Thyroid gland (tissue), 4 donors: ENCODE measurements at places on chromosomes 5 and 9. TPM values are rescaled to one million over a fixed set of nuclear protein-coding genes. Genes with fewer than 3 reads are reported as not detected.

PLPP7 gene
- total RNA-seq = 2.8 TPM

IER5L gene
- total RNA-seq = 11.2 TPM

SPATA24 gene
- 6.5 TPM for total RNA-seq

DNA sequence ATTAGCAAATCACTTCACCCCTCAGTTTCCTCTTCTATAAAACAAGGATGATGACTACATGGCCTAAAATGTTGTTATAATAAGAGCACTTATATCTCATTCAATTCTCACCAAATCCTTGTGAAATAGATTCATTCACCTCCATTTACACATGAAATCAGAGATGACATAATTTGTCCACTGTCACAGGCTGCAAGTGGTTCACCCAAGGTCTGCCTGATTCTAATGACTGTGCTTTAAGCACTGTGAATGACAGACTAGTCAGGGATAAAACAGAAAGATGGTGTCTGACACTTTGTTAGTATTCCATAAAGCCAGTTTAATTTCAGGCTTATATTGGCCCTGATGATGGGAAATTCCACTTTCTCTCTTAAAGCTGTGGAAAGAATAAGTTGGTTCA is 209.5 kb downstream of the MAPKAP1 start:
- H3K36me3 ChIP-seq = no peaks in the 10 kb centered on the region
- H3K27ac ChIP-seq = no peak overlapping the region
- no peaks in the 10 kb centered on the region for H3K4me1 ChIP-seq
- H3K27me3 ChIP-seq = no peaks in the 10 kb centered on the region
- DNase-seq = no peak
- no peak overlapping the region for H3K4me3 ChIP-seq

FAM78A gene
- total RNA-seq = 1.1 TPM

DNA sequence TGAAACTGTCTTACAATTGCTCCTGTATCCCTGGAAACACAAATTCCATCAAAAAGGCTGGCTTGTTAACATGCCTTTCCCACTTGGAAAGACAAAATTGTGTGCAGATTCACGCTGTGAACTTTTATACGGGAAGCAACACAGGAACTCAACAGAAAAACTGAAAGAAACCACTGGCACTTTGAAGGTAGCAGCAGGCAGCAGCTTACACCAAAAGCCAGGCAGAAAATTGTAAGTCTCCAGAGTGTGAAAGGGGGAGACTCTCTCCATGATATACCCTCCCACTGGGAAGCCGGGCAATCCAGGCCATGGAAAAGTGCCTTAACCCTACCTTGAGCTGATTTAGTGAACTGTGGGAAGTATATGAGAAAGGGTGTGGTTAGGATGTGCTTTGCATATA is 943.7 kb downstream of the CDH18 start:
- no peaks in the 10 kb centered on the region for H3K4me1 ChIP-seq
- H3K27ac ChIP-seq = no peak overlapping the region
- no peaks in the 10 kb centered on the region for H3K36me3 ChIP-seq
- no peaks in the 10 kb centered on the region for H3K27me3 ChIP-seq
- DNase-seq = no peak
- no peak overlapping the region for H3K4me3 ChIP-seq

DNA sequence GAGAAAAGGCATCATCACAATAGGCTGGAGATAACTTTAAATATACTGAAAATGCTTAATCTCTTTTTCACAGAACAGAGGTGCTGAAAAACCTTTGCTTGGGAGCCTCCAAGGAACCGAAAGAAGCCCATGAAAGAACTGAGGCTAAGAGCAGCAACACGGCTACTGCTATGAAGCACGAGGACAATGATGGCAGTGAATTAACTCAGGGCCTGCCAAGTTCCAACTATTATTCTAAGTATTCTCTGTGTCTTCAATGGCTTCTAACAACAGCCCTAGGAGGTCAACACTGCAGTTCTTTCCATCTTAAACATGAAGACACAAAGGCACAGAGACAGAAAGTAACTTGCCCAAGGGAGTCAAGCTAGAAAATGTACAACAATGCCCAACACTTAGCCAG is 293.0 kb upstream of the DAP start:
- H3K27ac ChIP-seq = no peak overlapping the region
- no peaks in the 10 kb centered on the region for H3K36me3 ChIP-seq
- no peaks in the 10 kb centered on the region for H3K27me3 ChIP-seq
- H3K4me3 ChIP-seq = no peak overlapping the region

DNA sequence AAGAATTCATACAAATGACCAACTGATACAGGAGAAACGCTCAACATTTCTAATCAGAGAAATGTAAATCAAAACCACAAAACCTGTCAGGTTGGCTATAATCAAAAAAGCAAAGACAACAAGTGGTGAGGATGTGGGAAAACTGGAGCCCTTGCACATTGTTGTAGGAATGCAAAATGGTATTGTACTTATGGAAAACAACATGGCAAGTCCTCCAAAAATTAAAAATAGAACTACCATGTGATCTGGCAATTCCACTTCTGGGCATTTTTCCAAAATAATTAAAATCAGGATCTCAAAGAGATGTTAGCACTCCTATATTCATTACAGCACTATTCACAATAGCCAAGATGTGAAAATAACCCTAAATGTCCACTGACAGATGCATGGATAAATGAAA is 76.1 kb downstream of the FNIP1 start:
- H3K4me1 ChIP-seq = no peaks in the 10 kb centered on the region
- no peak overlapping the region for H3K4me3 ChIP-seq
- no peaks in the 10 kb centered on the region for H3K27me3 ChIP-seq
- no peak overlapping the region for H3K27ac ChIP-seq
- no peak for DNase-seq

IFNB1 gene
- not detected for total RNA-seq

- no peaks in the 10 kb centered on the region for H3K36me3 ChIP-seq
- no peak overlapping the region for H3K4me3 ChIP-seq
- peak; percentile 51 for DNase-seq
- H3K4me1 ChIP-seq = no peaks in the 10 kb centered on the region
Measured at GRCh38 chr9:34546834-34547827, 24.3 kb upstream of the ENHO start.
